ENCODE measurements at places on chromosomes 11 and 22.
A peak's percentile ranks its signal among the peaks of the same experiment; 100 is the strongest.

DNA sequence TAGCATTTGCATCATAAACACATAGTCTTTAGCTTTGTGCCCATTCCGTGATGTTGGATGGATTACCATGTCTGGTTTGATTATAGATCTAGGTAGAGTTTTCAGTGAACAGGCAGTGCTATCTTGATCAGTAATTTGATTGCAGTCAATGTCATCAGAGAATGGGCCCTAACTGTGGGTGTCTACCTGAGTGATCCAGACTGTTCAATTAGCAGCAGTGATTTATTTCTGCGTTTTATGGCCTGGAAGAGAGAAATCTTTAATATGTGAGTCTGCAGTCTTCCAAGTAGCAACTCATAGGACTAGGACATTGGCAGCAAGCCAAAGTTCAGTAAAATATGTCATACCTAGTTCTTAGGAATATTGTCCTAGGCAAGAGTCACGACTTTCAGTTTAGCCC is 80.3 kb downstream of the CASP12 start:
- no peak for DNase-seq

GRCh38 chr22:47692811-47693210 is 930.4 kb downstream of the TBC1D22A start:
- DNase-seq: no peak

GRCh38 chr11:69204246-69204940 is 48.7 kb downstream of the SMIM38 start:
- no peak for DNase-seq

GRCh38 chr22:36341640-36342041 is 46.1 kb downstream of the MYH9 start:
- DNase-seq: no peak

DNA sequence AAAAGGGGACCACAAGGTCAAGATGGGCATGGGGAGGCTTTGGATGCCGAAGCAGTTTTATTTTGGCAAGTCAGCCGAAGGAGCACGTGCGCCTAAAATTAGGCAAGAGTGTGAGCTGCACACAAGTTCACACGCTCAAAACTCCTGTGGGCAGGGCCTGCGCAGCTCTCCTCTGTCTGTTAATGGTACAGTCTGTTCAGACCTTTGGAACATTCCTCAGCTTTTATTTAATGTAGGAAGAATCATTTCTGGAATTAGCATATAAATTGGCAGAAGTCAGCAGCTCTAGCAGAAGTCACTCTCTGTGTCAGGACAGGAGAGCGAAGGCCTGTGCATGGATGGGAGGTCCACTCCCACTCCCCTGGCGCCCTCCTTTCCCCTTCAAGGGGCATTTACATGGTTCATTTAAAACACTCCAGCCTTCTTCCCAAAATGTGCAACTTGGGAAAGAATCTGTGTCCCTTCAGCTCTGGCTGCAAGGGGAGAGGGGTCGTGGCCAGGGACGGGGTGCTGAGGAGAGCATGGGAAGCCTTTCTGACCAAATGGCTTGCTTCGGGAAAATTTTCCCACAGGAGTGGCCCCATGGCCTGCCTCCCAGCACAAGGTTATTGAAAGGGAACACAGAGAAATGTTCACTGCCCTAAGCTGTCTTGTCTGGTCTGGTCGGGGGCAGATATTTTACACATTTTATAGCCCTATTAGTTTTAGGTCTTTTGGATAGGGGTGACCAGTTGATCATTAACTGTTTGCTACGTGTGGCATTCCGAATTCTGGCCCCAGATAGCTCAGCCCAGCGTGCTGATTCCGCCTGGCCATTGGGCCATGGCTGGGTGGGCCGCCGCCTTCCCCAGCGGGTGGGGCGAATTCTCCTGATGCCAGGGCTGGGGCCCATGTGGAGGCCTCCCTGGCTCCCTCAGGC is 43.9 kb upstream of the SMIM38 start:
- DNase-seq: no peak

DNA sequence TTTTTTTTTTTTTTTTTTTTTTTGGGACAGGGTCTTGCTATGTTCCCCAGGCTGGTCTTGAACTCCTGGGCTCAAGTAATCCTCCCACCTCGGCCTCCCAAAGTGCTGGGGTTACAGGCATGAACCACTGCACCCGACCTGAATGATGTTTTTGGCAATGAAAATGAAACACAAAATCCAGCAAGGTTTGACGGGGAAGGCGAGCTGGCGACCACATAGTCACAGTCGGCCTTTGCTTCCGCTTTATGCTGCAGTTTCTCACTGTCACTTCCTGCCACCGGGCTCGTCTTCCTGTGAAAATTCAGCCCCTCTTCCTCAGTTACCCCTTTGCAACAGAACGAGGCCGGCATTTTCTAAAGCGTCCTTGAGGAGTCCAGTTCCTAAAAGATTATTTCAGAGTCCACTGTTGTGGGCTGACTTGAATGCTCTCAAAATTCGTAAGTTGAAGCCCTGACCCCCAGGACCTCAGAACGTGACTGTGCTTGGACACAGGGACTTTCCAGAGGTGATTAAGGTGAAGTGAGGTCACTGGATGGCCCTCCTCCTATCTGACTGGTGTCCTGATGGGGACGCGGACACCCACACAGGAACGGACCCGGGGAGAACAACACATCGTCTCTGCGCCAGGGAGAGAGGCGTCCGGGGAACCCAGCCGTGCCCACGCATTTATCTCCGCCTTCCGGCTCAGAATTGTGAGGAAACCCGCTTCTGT is 2.9 kb upstream of the BID start:
- no peak for DNase-seq

- DNase-seq: peak; percentile 51
These were observed 5.0 kb downstream of the DGKZ start for GRCh38 chr11:46352063-46352841.

DNA sequence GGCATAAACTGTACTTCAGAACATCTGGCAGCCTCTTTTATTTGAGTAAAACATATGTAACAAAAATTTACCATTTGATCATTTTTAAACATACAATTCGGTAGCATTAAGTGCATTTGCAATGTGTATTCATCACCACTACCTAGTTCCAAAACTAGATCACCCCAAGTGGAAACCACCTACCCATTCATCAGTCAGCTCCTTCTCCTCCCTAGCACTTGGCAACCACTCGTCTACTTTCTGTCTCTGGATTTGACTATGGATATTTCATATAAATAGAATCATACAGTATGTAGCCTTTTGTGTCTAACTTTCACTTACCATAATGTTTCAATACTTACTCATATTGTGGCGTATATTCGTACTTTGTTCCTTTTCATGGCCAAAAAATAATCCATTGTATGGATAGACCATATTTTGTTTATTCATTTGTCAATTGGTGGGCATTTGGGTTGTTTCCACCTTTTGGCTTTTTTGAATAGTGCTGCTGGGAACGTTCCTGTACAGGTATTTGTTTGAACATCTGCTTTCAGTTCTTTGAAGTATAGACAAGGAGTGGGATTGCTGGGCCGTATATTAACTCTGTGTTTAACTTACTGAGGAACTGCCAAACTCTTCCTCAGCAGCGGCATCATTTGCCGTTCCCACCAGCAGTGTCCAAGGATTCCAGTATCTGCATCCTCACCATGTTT is 27.2 kb upstream of the ADORA2A start:
- DNase-seq: no peak

- DNase-seq: no peak
These were observed 2.6 kb downstream of the ZBED5 start for GRCh38 chr11:10855295-10855694.

DNA sequence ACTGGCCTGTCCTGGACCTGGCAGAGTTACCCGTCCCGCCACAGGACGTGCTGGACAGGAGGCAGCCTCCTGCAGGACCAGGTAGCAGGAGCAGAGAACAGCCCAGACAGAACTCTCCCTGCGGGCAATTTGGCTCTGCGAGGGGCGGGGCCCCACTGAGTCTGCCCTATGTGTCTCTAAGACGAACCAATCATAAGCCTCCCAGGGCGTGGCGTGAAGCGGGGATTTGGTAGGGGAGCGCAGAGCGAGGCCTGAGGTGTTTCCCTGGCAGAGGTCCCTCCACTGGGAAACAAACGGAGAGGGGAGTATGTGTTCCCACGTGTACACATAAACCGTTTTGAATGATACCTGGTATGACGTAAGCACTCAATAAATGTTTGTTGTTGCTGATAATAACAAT is 7.4 kb downstream of the CD82 start:
- no peak for DNase-seq

DNA sequence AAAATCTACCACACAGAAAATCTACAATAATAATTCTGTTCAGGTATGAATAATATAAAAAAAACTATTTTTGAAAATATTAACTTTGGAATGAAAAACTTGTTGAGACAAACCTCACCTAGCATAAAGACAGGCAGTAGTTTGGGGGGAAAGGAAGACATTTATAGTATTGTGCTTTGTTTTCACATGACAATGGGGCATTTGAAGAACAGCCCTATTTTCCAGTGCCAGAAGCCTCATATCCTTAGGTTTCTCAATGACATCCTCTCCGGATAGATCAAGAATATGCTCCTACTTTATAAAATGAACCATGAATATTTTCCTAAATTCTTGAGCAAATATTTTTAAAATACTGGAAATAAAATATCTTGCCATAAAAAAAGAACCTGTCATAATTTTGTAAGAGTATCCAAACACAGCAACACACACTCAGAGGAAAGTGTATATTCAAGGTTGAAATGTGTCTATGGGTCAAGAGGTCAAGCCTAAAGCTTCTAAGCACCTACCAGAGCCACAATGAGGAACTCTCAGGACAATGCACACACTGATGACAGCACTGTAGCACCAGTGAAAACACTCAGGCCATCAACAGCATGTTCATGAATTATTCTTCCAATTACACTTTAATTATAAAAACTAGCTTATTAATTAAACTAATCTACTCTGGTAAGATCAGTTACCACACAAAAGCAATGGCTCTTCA is 68.7 kb downstream of the MRTFA start:
- DNase-seq: no peak

DNA sequence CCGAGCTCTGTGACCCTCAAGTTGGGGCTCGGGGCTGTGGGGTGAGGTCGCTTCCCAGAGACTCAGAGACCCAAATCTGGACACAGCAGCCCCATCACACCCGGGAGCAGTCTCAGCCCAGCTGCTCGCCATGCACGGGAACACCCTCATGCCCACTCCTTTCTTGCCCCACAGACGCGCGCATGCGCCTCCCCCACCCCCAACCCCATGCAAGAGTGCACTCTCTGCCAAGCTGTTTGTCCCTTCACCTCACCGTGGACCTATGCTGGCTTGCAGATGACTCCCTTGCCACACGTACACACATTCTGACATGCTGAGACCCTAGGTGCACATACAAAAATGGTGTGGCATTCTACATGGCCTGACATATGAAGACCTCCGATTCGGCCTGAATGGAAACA is 478 bp upstream of the CD248 start:
- DNase-seq: no peak

DNA sequence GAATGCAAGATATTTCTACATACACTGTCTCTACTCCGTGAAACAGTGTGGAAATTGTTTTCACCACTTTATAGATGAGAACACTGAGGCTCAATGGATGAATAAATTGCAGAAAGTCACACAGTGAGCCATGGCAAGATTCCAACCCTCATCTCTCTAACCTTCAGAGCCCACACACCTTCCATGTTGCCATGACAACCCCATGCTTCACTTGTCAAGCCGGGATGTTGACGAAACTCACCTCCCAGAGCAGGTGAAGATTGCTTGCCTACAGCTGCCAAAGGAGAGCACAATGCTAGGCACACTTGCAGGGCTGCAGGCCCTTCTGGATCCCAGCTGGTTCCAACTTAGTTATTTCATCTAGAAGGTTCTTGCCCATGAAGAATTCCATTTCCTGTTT is 71.4 kb upstream of the SEZ6L start:
- DNase-seq: no peak

GRCh38 chr22:42484506-42484905 is 35.1 kb downstream of the RRP7A start:
- DNase-seq: no peak

GRCh38 chr11:10298342-10298741 is 4.3 kb upstream of the SBF2 start:
- DNase-seq: no peak

DNA sequence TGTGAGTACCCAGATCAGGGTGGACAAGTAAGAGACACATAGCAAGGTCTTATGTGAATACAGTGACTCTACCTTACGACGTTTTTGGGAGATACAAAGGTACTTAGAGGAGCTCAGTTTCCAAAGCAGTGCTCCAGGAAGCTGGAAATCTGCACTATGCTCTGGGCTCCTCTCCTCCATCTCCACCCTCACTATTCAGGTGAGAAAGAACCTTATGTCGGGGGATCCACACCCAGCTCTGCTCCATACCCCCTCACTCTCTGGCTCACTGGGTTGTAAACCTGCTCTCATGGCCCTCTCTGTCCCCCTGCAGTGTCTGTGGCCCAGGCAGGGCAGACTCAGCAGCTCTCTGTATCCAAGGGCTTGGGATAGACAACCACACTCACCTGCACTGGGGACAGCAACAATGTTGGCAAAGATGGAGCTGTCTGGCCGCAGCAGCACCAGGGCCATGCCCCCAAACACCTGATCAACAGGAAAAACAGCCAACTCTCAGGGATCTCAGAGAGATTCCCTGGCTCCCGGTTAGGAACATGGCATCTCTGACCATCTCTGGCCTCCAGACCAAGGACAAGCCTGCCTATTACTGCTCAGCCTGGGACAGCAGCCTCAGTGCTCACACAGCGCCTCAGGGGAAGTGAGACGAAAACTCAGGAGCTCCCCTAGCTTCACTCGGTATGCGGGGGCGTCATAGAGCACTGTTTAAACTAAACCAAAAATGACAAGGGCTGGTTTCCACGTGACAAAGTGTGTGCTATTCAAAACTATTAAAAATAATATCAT is 60.9 kb upstream of the TOP3B start:
- DNase-seq: no peak

GRCh38 chr11:66450560-66450959 is 11.9 kb upstream of the MRPL11 start:
- DNase-seq: no peak

GRCh38 chr11:44877571-44878497 is 72.8 kb downstream of the TP53I11 start:
- DNase-seq: no peak

DNA sequence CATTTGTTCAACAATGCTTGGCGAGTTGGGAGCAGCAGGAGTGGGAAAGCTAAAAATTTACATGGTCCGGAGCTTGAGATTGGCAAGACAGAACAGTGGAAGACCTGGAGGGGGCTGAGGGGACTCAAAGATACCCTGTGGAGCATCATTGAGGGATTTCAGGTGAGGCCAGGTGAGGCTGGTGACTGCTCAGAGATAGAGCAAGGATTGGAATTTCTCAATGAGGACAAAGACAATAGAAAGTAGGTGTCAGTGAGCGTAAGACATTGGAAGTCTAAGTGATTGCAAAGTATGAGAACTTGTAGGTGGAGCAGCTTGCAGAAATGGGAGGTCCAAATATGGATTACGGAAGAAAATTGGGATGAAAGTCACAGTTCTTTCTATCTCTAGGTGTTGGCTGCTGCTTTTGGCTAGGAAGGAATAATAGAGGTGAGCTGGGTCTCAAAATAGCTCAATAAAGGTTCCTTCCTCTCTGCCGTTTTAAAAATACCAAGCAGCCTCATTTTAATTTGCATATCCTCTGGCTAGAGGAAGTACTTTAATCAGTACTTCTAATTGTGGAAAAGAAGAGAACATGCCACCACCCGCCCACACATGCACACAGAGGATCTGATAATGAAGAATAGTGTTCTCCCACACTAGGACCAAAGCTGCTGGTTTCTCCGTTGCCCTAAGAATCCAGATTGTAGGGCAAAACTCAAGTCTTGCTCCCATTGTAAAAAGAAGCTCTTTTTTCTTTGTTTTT is 41.8 kb upstream of the SORL1-AS1 start:
- DNase-seq: peak; percentile 46

GRCh38 chr11:114050258-114050927 is 9.1 kb upstream of the ZBTB16 start:
- DNase-seq: no peak

- no peak for DNase-seq
These were observed 48.9 kb downstream of the APOL1 start for GRCh38 chr22:36301851-36302250.

Measured in occipital lobe (tissue), 3 donors.